ENCODE measurements at places on chromosomes 3 and 15. TPM values are rescaled to one million over a fixed set of nuclear protein-coding genes. Genes with fewer than 3 reads are reported as not detected.

DNA sequence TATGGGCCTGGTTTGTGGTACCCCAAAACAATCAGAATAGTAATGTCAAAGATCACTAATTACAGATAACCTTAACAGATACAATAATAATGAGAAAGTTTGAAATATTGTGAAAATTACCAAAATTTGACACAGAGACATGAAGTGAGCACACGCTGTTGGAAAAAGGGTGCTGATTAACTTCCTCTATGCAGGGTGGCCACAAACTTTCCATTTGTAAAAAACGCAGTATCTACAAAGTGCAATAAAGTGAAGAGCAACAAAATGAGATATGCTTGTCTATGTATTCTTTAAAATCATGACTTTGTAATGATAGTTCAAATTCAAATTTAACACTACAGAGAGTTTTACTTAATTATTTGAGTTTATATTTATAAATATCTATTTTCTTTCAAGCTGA is 7.6 kb upstream of the TIGIT start:
- DNase-seq, result no peak

DNA sequence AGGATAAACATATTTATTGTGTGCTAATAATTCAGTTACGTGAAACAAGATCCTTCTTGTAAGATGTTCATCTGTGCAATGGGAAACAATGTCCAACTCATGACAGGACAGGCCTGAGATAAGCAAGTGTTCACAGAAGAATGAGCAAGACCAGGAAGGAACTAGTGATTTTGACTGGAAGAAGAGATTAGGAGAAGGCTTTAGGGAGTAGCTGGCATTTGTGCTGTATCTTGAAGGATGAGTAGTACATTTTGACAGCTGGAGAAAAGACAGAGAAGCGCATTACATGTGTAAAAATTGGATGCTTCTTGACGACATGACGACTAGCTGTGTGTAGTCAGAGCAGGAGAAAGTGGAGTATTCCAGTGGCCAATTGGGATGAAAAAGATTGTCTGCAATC is 48.4 kb downstream of the GBE1 start:
- no peak for DNase-seq

- no peak for DNase-seq
Observed at GRCh38 chr15:94441760-94442159, 210.4 kb downstream of the MCTP2 start.

- DNase-seq, result no peak
Observed at GRCh38 chr3:26029321-26029720, 239.4 kb downstream of the OXSM start.

DNA sequence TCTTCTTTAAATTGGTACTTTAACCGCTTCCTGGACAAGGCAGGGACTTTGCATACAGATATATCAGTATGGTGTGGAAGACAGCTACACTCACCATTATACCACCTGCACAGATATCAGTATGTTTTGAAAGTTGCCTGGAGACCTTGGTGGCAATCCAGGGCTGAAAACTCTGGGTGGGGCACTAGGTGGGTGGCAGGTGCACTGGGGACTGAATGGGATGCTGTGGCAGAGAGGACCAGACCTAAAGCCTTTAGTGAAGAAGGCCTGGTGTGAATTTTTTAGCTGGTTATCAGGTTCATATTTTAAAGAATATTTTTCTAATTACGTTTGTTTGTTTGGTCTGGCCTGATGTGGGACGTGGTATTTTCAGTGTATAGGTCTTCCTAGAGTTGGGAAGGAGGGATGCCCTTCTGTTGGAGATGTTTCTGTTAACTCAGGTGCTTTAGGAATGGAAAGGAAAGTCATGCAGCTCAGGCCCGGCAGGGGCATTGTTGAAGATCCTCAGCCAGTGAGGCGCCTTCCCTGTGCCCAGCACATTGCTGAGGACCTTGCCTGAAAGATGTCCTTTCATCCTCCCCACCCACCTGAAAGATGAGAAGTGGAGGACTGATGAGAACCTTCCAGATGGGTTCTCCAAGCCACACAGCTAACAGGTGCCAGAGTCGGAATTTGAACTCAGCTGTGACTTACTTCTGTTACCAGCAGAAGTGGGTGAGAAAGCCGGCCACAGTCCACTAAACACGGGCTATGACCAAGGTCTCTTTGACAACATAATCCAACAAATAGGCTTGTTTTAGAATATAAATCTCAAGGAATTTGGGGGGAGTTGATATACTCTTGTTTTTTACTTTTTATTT is 77.3 kb downstream of the APBA2 start:
- no peak for DNase-seq

DNA sequence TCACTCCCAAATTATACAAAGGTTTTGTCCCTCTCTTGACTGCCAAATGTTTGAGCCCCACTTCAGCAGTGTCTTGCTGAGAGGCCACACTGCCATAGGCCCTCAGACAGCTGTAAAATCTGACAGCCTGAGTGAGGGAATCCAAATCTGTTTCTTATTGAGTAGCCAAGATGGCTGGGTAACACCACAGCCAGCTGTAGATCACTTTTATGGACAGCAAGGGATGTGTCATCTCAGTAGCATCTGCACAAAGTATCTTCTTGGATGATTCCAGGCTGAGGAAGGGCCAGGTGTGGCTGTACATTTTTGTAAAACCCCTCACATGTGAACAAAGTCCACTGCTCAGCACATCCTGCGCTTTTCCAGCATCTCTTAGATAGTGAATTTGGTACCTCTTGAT is 237.0 kb upstream of the LRTM1 start:
- DNase-seq, result no peak

DNA sequence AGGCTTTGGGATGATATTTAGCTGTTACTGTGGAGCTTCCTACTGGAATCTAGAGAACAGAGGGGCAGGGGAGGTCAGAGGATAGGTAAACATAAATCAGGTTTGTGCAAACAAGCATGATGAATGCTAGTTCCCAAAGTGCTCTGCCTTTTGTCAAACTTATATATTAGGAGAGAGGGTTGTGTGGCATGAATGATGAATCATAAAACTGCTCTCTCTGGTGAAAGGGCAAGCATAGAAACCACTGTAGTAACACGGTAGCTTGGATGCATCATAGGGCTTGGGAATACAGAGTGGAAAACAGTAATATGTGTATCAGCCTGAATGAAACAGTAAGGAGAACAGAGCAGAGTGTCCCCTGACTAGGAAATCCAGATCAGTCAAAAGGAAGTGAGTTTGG is 486.7 kb downstream of the IL5RA start:
- DNase-seq, result no peak

DNA sequence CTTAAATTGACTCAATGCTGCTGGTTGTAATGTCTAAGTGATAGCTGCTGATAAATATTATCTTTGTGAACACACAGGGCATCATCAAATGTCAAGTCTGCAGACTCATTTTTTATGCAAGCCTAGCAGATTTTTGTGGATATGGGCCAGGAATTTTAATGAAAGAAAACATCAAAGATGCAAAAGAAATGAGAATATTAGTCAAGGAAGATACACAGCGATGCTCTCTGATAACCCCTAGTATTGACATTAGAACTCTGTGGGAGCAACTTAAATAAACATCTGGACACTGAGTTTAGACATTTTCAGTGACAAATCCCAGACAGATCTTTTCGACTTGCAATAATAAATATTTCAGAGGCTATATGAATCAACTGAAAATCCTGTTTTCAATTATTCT is 28.3 kb downstream of the POLR2M start:
- no peak for DNase-seq

DNA sequence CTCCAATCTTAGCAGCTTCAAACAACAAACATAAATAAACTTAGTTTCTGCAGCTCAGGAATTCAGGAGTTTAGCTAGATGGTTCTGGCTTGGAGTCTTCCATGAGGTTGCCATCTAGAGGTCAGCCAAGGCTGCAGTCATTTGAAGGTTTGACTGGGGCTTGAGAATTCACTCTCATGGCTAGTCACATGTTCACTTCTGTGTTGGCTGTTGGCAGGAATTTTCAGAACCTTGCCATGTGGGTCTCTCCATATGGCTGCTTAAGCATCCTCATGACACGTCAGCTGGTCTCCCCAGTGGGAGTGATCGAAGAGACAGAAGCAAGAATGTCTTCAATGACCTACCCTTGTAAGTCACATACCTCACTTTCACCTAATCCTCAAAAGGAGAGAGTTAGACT is 269.2 kb upstream of the CNTN3 start:
- no peak for DNase-seq

- DNase-seq, result no peak
Observed at GRCh38 chr15:55741833-55742497, 987 bp downstream of the PRTG start.

CYP19A1 gene
- total RNA-seq, result 0.94 TPM

SHC4 gene
- 5.5 TPM for total RNA-seq

GOLGA8S gene
- not detected for total RNA-seq
